ENCODE measurements at places on chromosomes 6 and 20.

GRCh38 chr20:35135867-35136586 lies 11.1 kb downstream of the EDEM2 start:
- DNase-seq: no peak

DNA sequence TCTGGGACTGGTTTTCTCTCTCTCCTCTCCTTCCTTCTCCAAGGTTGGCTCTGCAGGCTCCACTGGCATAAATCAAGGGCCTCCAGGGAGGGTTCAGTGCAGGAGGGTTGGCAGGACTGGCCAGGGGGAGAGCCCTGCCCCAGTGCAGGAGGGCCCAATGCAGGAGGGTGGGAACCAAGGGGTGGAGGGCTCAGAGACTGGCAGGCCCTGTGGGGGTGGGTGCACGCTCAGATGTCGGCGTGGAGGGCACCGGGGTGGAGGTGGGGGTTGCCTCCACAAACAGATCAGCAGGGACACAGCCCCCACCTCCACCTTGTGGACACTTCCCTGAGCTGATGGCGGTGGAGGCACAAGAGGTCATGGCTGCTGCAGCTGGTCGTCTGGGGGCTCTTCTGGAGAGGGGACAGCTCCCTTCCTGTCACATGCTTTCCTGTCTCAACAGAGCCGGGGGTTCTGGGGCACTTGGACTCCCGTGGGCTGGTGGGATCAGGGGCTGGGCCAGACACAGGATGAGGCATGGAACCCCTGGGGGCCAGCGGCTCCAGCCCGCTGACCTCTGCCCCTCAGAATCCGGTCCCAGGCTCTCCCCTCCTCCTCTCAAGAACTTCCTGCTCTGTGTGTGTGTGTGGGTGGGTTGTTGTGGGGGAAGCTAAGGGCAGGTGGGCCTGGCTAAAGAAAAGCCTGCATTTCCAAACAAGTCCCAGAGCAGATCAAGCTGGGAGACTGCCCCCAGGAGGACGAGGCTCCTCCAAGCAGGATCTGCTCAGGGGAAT lies 2.7 kb upstream of the ABHD16B start:
- DNase-seq: no peak

DNA sequence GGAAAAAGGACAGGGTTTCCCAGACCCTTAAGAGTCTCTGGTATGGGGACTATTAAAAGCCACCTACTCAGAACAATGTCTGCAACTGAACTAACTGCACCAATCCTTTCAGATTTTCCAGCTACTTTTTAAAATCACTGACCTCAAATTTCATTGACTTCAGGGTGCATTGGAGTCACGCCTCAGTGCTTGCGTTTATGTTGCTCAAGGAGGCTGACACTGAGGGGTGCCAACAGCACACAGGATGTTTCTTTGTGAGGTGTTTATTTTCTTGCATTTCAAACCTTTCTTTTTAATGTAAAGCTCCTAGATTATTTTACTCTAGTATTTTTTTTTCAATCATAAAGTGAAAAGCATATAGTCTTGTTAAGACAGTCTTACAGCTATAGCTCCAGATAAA lies 402.0 kb upstream of the SLC35B3 start:
- DNase-seq: no peak

DNA sequence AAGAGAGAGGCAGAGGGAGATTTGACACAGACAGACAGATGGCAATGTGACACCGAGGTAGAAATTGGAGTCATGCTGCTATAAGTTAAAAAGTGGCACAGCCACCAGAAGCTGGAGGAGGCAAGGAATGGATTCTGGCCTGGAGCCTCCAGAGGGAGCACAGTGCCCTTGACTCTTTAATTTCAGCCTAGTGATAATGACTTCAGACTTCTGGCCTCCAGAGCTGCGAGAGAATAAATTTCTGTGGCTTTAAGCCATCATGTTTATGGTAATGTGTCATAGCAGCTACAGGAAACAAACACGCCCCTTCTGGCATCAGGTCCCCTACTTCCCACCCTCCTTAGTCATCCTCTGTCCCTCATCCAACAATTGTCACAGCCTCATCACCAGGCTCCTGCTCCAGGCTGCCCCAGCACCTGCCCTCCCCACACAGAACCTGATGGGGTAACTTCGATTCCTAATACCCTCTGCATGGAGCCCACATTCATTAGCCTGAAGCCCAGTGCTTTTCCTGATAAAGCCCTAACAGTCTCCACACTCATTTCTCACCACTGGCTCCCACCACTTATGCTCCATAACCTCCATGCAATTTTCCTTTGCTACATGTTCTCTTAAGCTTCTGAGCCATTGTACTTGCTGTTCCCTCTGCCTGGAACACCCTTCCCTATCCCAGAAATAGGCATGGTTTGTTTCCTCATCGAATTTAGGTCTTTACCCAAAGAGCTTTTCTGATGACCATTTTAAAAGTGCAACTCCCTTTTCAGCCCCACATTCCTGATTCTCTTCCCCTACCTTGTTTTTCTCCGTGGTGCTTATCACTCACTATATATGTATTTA lies 69.7 kb upstream of the TOX2 start:
- DNase-seq: no peak

DNA sequence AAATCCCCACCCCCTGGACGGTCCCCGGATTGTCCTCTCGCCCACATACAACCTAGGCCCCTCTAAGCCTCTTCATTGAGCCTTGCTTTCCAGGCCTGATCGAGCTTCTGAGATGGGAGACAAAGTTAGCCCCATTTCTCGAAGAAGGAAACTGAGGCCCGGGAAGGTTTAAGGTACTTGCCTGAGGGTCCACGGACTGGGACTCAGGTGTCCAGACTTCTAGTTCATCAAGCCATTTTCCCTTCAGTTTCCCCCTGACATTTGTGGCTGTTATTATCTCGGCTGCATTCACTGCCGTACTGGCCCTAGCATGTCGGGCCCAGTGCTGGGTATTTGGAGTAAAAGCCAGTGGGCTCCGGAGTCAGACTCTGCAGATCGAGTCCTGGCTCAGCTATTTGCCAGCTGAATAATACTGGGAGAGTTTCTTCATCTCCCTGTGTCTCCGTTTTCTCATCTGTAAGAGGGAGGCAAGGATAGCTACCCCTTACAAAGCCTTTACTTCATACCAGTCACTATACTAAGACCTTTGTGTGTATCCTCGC lies 633 bp downstream of the RPRD1B start:
- DNase-seq: no peak

GRCh38 chr20:32466739-32467505 lies 108.8 kb downstream of the ASXL1 start:
- DNase-seq: no peak

DNA sequence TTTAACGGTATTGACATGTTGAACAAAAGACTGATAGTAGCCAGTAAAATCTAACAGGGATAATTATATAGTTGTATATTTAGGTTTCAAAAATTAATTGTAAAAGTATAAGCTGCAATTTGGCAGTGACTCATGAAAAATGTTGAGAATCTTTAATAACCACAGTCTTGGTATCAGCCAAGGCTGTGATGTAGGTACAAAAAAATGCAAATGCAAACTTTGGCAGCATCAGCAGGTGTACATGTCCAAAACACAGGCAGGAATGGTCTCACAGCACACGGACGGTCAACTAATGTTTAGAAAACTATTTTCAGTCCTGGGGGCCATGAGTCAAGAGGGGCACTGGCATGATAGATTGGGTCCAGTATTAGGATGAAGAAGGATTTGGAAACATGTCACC lies 58.5 kb upstream of the BEND3 start:
- DNase-seq: no peak

DNA sequence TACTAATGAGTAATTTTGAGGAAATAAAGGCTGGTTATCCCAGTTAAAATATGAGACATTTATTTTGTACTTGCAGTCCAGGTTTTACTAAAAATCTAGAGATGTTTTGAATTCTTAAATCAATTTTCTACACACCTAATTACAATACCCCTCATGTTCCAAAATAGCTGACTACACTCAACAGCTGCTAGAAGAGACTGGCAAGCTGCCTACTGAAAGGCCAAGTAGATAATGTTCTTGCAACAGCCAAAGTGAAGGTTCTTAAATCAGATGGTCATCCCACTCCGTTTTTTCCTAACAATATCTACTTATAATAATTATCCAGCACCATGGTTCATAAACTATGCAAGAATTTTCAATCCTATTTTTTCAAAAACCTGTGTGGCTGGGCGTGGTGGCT lies 69.0 kb downstream of the DTNBP1 start:
- DNase-seq: no peak

GRCh38 chr6:125747589-125748405 lies 1.6 kb upstream of the HEY2 start:
- no peak for DNase-seq

DNA sequence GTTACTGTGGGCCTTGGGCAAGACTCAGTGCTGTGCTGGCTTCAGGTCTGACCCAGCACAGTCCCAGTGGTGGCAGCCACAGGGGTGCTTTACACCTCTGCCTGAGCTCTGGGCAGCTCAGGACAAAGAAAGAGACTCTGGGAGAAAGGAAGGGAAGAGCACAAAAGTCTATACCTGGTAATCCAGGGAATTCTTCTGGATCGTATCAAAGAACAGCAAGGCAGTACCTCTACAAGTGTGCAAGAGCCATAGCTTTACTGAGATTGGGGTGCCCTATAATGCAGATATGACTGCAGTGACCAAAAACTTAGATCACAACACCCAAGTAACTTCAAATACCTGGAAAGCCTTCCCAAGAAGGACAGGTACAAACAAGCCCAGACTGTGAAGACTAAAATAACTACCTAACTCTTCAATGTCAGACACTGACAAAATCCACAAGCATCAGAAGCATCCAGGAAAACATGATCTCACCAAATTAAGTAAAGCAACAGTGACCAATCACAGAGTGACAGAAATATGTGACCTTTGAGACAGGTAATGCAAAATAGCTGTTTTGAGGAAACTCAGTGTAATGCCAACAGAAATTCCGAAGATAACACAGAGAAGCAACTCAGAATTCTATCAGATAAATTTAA lies 47.9 kb upstream of the LIN28B start:
- no peak for DNase-seq

DNA sequence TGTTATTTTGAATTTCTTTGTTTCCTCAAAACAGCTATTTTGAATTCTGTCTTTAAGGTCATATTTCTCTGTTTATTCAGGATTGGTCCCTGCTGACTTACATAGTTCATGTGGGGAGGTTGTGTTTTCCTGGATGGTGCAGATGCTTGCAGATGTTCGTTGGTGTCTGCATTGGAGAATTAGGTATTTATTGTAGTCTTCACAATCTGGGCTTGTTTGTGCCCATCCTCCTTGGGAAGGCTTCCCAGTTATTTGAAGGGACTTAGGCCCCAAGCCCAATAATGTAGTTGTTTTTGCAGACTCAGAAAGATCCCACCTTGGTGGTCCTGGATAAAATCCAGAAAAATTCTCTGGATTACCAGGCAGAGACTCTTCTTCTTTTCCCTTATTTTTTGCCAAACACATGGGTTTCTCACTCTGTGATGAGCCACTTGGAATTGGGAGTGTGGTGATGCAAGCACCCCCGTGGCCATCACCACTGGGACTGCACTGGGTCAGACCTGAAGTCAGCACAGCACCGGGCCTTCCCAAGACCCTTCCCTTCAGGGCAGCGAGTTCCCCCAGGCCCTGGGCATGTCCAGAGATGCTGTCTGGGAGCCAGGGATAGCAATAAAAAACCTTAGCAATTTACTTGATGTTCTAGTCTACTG lies 81.6 kb upstream of the EZR start:
- DNase-seq: no peak

GRCh38 chr6:164695896-164696295 lies 613.5 kb downstream of the C6orf118 start:
- no peak for DNase-seq

DNA sequence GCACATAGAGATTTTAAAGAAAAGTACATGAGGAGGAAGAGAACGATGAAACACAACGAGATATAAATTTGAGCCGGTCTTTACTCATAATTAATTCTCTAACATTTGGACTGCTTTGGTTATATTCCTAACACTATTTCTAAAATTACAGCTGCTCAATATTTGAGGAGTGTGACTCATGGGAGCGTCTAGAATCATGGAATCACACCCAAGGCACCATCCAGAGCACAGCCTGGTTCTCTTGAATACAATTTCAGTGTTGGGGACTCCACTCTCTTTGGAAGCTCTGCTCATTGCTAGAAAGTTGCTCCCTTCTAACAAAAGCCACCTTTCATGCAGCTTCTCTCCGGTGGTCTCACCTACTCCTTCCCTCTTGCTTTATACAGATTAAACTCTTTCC lies 64.4 kb downstream of the LY86 start:
- DNase-seq: no peak

DNA sequence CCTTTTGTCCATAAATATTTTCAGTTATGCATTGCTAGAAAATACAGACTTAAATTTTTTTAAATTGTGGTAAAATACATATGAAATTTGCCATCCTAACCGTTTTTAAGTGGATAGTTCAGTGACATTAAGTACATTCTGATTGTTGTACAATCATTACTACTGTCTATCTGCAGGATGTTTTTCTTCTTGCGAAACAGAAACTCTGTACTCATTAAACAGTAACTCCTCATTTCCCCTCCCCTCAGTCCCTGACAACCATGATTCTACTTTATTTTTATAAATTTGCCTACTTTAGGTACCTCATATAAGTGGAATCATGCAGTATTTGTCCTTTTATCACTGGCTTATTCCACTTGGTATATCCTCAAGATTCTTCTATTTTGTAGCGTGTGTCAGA lies 21.3 kb downstream of the TAF11 start:
- DNase-seq: no peak

- no peak for DNase-seq
Measured at GRCh38 chr6:140070846-140071473, 696.5 kb upstream of the CITED2 start.

DNA sequence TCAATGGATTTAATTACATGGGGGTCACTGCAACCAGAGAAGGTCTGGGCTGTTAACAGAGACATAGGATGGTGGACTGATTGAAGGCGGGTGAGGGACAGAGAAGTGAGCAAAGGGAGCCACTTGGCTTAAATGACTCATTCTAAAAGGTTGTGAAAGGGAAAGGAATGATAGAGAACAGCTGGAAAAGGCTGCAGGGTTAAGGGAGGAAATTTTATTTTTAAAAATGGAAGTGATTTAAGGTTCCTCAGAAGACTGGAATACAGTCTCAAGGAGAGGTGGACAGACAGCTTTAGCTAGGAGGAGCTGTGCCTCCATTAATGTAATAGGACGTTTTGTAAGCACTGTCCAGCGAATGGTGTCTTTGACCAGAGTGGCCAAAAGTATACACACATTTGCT lies 46.7 kb downstream of the RGS17 start:
- DNase-seq: no peak

DNA sequence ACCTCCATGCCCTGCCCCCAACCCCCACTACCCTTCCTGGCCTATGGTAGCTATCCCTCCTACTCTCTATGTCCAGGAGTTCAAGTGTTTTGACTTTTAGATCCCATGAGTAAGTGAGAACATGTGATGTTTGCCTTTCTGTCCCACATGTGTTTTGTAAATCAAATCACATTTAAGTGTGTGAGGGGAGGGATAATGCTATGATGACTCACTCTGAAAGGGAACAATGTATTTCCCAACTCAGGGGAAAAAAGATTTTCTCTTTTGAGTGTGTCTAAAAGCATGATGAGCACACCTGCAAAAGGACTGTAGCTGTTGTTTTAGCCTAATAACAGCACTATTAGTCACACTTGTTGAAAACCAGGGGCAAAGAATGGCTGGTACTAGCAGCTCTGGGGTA lies 193.7 kb downstream of the GJA10 start:
- no peak for DNase-seq

All from effector CD8-positive, alpha-beta T cell (primary cell).